ENCODE measurements at places on chromosomes 16 and 17. TPM values are rescaled to one million over a fixed set of nuclear protein-coding genes. Genes with fewer than 3 reads are reported as not detected.

The KRT9 gene
- not detected for total RNA-seq

GRCh38 chr17:20072692-20072992, 63.5 kb downstream of the SPECC1 start:
- DNase-seq, result no peak

GRCh38 chr16:76265434-76266045, 11.7 kb upstream of the CNTNAP4 start:
- no peak for DNase-seq

DNA sequence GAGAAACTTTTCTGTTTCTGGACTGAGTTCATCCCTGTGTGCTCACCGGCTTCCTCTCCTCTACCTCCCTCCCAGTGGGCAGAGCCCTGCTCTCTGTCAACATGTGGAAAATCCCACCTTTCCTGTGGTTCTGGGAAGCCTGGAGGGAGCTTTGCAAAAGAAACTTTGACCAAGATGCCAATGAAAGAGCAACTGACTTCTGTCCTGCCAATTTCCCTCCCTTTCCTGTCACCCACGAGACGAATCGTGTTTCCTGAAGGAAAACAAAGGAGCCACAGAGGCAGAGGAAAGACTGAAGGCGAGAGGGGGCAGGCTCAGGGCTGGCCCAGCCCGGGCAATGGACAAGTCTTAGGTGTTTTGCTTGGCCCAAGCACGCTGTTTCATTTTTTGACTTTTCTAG, 82.8 kb downstream of the PLCG2 start:
- no peak for DNase-seq

The KRT28 gene
- total RNA-seq, result not detected

The PRSS8 gene
- not detected for total RNA-seq

The TMC7 gene
- total RNA-seq, result 0.71 TPM

The TBC1D26 gene
- total RNA-seq, result not detected

- no peak for DNase-seq
Observed at GRCh38 chr16:66274335-66275110, 92.0 kb upstream of the CDH5 start.

The ZNF385C gene
- 0.38 TPM for total RNA-seq

DNA sequence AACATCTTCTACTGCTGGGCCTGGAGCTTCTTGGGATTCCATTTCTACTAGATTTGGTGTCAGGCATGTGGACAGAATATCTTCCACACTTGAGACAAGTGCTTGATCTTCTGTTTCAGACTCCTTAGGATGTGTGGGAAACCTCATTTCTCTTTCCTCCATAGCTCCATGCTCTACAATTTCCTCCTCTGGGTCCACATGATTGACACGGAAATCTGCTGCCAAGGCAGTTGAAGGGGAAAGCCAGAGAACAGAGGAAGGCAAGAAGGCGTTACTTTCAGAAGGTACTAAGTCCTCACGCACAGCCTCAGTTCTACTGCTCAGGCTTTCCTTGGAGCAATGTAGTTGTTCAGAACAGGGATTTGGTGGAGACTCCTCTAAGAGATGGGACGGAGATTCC, 6.6 kb downstream of the SPAG5 start:
- DNase-seq, result no peak

- DNase-seq, result no peak
Observed at GRCh38 chr17:18117982-18118975, 9.7 kb downstream of the MYO15A start.

The ABCC11 gene
- not detected for total RNA-seq

- no peak for DNase-seq
Observed at GRCh38 chr17:4980644-4981216, 6.7 kb downstream of the CAMTA2 start.

The TMED6 gene
- total RNA-seq, result not detected

GRCh38 chr16:11133344-11133943, 122.6 kb downstream of the SOCS1 start:
- DNase-seq, result peak; percentile 78

- no peak for DNase-seq
Observed at GRCh38 chr17:78226759-78227454, 4.5 kb upstream of the TMEM235 start.

- DNase-seq, result no peak
Observed at GRCh38 chr17:55159251-55159650, 105.5 kb upstream of the HLF start.

GRCh38 chr17:57674894-57675293, 70.2 kb downstream of the CCDC182 start:
- no peak for DNase-seq

GRCh38 chr17:6057562-6057961, 12.6 kb upstream of the WSCD1 start:
- no peak for DNase-seq

DNA sequence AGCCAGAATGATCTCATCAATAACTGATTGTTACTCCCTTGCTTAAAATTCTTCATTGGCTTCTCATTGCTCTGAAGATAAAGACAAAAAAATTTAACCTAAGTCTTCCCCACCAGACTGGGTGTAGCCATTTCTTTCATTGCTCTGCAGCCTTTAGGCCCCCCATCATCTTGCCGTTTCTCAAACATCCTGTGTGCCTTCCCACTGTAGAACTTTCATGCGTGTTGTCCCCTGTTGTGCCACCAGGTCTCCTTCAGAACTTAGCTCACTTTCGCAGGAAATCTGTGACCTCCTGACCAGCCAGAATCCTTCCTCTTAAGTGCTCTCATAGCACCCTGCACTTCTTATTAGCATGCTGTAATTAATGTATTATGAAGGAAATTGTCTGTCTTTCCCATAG, 31.8 kb downstream of the TNRC6C start:
- DNase-seq, result no peak

- DNase-seq, result no peak
Observed at GRCh38 chr17:45009676-45010467, 41.6 kb downstream of the DCAKD start.

The TNFRSF17 gene
- not detected for total RNA-seq

DNA sequence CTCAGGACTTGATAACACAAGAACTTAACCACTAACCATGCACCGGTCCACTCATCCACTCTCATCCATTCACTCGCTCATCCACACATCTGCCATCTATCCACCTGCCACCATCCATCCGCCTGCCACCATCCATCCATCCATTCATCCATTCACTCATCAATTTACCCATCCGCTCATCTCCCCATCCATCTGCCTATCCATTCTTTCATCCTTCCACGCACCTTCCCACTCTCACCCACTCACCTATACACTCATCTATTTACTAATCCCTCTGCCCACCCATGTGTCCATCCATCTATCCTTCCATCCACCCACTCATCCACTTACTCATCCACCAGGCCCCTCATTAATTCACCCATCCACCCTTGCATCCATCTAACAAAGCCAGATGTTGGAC, 131.0 kb downstream of the MRM1 start:
- DNase-seq, result no peak

GRCh38 chr17:74282587-74283370, 8.7 kb downstream of the DNAI2 start:
- no peak for DNase-seq

- no peak for DNase-seq
Observed at GRCh38 chr17:66952031-66952524, 12.4 kb upstream of the CACNG4 start.

The SLC6A4 gene
- total RNA-seq, result 0.10 TPM

The RAB11FIP4 gene
- 8.3 TPM for total RNA-seq

- DNase-seq, result no peak
Observed at GRCh38 chr16:15726715-15727114, 76.7 kb downstream of the NDE1 start.

DNA sequence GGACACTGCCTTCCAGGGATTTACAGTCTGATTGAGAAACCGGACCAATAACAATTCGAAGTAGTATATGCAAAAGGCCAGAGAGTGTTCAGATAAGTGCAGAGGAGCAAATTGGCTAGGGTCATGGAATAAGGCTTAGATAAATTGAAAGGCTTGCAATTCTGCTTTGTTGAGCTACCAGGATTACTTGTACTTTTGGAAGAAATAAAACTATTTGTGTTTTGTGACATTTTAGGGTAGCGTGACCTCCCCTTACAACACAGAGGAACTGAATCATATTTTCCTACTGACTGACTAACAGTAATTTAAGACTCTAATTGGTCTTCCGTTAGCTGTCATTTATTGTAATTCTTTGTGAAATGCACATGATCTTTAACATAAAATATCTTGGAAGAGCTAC, 104.7 kb downstream of the PITPNC1 start:
- no peak for DNase-seq

The KRTAP2-3 gene
- not detected for total RNA-seq

- no peak for DNase-seq
Observed at GRCh38 chr16:9827062-9827752, 355.0 kb downstream of the GRIN2A start.

Measured in heart left ventricle (tissue), 16 donors.